Upper lobe of left lung (tissue), 6 donors: ENCODE measurements at places on chromosomes 3 and 15. TPM values are rescaled to one million over a fixed set of nuclear protein-coding genes. Genes with fewer than 3 reads are reported as not detected.

Gene ACSBG1
- not detected for total RNA-seq

GRCh38 chr15:83971992-83972391, 263.6 kb upstream of the GOLGA6L4 start:
- no peaks in the 10 kb centered on the region for H3K27me3 ChIP-seq
- no peaks in the 10 kb centered on the region for H3K4me1 ChIP-seq
- DNase-seq, result no peak
- H3K27ac ChIP-seq, result no peak overlapping the region
- no peak overlapping the region for H3K4me3 ChIP-seq
- no peaks in the 10 kb centered on the region for H3K36me3 ChIP-seq

Gene GOLGA8T
- total RNA-seq, result not detected

Gene LRRC2
- 1.1 TPM for total RNA-seq

- H3K27me3 ChIP-seq, result no peaks in the 10 kb centered on the region
- H3K4me3 ChIP-seq, result no peak overlapping the region
- peaks cover 9% of the 10 kb centered on the region for H3K4me1 ChIP-seq
- DNase-seq, result no peak
- peaks cover 7% of the 10 kb centered on the region for H3K36me3 ChIP-seq
Measured at GRCh38 chr3:58324391-58325390, 8.0 kb upstream of the PXK start.

Gene TJP1
- total RNA-seq, result 88.0 TPM

- H3K4me3 ChIP-seq, result no peak overlapping the region
- no peak for DNase-seq
- peaks cover 19% of the 10 kb centered on the region for H3K36me3 ChIP-seq
- peaks cover 21% of the 10 kb centered on the region for H3K4me1 ChIP-seq
Measured at GRCh38 chr3:8571256-8571655, 69.6 kb downstream of the LMCD1 start.

- H3K27ac ChIP-seq, result no peak overlapping the region
- peaks cover 8% of the 10 kb centered on the region for H3K4me1 ChIP-seq
- H3K36me3 ChIP-seq, result no peaks in the 10 kb centered on the region
- no peaks in the 10 kb centered on the region for H3K27me3 ChIP-seq
Measured at GRCh38 chr3:198113206-198114053, 153.4 kb downstream of the LMLN start.

Gene GOLGA8M
- total RNA-seq, result 0.61 TPM

DNA sequence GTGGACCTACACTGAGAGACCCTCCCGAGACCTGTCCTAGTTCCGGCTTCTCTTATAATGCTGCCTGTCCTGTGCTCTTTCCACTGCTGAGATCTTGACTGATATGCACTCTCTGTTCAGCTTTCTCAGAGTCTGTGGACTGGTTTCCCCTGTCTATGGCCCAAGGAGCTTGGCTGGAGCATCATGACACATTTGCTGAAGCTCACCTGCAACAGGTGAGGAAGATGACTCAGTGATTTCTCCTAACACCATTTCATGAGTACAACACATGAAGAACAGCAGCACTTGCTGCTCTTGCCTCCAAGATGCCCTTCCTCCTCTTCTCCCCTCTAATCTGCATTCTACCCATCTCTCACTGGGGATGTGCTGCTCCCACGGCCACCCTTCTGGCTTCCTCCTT, 92.1 kb downstream of the DUT start:
- no peak for DNase-seq

DNA sequence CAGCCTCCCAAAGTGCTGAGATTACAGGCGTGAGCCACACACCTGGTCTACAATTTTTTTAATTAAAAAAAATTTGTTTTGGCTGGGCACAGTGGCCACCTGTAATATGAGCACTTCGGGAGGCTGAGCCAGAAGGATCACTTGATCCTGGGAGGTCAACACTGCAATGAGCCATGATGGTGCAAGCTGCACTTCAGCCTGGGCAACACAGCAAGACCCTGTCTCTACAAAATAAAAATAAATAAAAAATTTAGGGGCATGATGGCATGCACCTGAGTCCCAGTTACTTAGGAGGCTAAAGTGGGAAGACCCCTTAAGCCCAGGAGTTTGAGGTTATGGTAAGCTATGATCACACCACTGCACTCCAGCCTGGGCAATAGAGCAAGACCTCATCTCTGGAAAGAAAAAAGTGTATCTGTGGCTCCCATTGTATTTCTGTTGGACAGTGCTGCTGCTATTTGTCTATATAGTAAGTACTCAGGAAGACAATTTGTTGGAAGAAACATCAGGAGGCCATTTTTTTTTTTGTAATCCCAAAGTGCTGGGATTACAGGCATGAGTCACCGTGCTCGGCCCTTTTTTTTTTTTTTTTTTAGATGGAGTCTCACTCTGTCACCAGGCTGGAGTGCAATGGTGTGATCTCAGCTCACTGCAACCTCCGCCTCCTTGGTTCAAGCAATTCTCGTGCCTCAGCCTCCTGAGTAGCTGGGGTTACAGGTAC, 27.5 kb upstream of the SH3BP5 start:
- no peak overlapping the region for H3K27ac ChIP-seq
- H3K36me3 ChIP-seq, result no peaks in the 10 kb centered on the region
- no peaks in the 10 kb centered on the region for H3K27me3 ChIP-seq
- no peak overlapping the region for H3K4me3 ChIP-seq
- no peak for DNase-seq

DNA sequence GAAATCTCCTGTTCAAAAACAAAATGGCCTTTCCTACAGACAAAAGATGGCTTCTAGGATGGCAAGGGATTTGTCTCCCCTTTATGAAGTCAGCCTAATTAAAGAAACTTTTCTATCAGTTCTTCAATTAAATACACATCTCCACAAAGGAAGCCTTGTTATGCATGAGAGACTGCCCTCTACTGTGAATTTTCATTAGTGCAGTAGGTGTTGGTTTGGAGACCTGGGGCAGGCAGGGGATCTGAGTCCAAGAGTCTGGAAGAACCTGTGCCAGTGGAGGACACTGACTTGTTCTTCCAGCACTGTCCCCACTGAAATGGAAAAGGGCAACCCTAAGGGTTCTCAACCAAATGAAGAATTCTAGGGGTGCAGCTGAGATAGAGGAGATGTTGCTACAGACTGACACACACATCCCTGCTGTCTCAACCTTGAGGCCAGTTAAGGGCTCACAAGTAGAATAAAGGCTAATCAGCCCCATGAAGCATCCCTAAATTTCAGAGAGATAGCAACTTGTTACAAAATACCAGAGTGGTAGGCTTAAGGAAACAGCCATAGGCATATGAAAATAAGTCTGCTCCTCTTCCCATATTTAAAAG, 174.0 kb upstream of the PRICKLE2 start:
- no peak for DNase-seq
- H3K4me1 ChIP-seq, result peaks cover 9% of the 10 kb centered on the region
- no peak overlapping the region for H3K27ac ChIP-seq
- no peaks in the 10 kb centered on the region for H3K36me3 ChIP-seq

DNA sequence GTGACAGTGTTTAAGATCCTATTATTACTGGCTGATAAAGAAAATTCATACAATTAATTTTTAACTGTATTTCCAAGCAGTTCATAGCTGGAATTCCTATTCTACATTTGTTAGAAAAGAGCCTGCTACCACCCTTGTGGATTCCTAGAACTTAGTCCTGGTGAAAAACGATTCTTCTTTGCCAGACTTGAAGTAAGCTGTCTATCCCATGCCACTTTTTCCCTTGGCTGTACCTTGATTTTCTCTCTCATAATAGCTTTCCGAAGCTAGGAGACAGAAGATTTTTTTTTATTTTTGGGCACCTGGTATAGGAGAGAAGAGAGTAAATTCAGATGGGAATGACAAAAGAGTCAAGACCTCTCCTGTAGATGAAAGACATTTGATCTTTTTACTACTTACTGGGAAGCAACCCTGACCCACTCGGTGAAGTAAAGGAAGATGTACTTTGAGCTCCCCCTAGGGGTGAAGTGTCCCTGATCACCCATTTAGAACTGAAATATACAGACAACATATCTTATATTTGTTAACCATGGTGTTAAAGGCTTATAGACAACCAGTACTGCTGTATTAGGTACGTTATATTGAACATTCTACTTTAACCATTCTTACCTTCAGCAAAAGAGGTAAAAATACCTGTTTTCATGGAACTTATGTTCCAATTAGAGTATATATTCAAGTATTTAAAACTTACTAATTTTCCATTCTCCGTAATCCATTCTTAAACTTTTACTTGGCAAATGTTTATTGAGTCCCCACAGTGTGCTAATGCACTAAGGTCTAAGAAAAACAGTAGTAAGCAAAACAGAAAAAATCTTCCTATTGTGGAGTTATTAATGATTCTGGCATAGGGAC, 36.2 kb upstream of the C3orf38 start:
- peak; percentile 49 for DNase-seq
- H3K4me3 ChIP-seq, result no peak overlapping the region
- H3K27me3 ChIP-seq, result no peaks in the 10 kb centered on the region
- H3K27ac ChIP-seq, result no peak overlapping the region
- no peaks in the 10 kb centered on the region for H3K4me1 ChIP-seq

DNA sequence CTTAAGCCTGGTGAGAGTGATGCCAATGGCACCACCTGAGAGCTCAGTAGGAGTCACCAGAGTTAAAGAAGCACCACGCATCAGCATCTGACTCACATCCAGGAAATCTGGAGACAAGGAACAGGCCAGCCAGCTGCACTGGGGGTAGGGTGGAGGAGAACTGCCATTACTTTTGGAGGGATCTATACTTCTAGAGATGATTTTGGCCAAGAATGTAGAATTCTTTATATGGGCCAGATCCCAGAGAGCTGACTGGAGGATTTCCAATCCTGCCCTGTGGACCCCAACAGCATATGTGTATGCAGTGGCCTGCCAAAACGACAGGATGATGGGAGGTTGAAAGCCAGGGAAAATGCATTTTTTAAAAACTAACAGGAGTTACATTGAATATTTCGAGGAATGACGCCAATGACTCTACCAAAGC, 29.8 kb downstream of the CCR3 start:
- H3K4me3 ChIP-seq, result no peak overlapping the region
- no peaks in the 10 kb centered on the region for H3K4me1 ChIP-seq
- no peaks in the 10 kb centered on the region for H3K36me3 ChIP-seq
- no peaks in the 10 kb centered on the region for H3K27me3 ChIP-seq
- no peak for DNase-seq
- H3K27ac ChIP-seq, result no peak overlapping the region

GRCh38 chr15:52014616-52015015, 4.4 kb upstream of the MAPK6 start:
- H3K4me1 ChIP-seq, result peaks cover 21% of the 10 kb centered on the region
- H3K36me3 ChIP-seq, result no peaks in the 10 kb centered on the region
- H3K27me3 ChIP-seq, result no peaks in the 10 kb centered on the region
- DNase-seq, result no peak
- H3K4me3 ChIP-seq, result no peak overlapping the region

DNA sequence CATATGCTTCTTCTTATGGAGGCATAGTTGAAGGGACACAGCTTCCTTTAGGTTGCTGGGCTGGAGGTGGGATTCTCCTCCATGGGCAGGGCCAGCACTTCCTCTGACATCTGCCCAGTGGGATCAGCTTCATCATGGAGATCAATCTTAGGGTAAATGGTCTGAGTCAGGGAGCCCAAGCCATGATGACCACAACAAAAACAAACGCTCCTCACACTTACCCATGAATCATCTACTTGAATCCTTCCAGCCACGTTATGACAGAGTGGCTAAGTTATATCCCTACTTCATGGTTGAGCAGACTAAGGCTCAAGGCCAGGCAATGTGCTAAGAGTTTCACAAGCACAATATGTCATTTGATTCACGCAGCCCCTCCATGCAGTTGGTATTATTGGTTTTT, 87.2 kb upstream of the NMNAT3 start:
- no peak overlapping the region for H3K27ac ChIP-seq
- no peaks in the 10 kb centered on the region for H3K27me3 ChIP-seq
- no peak overlapping the region for H3K4me3 ChIP-seq
- no peaks in the 10 kb centered on the region for H3K4me1 ChIP-seq

DNA sequence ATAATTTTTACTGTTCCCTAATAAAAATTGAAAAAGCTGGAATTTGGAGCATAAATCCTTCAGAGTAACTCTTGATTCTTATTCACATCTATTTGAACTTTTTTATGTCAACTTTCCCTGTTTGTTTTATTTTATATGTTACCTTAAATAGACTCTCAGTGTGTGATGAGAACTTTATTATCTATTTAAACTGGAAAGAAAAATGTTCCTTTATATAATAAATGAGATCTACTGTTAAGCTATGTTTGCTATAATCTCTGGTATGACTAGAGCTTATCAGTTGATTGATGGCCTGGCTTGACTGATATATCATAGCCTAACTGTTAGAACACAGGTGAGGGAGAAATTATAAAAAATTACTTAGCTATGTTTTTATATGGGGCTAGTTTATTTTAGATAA, 330.6 kb upstream of the EPHA6 start:
- no peak for DNase-seq
- no peak overlapping the region for H3K4me3 ChIP-seq
- H3K4me1 ChIP-seq, result no peaks in the 10 kb centered on the region
- H3K27ac ChIP-seq, result no peak overlapping the region
- no peaks in the 10 kb centered on the region for H3K27me3 ChIP-seq

DNA sequence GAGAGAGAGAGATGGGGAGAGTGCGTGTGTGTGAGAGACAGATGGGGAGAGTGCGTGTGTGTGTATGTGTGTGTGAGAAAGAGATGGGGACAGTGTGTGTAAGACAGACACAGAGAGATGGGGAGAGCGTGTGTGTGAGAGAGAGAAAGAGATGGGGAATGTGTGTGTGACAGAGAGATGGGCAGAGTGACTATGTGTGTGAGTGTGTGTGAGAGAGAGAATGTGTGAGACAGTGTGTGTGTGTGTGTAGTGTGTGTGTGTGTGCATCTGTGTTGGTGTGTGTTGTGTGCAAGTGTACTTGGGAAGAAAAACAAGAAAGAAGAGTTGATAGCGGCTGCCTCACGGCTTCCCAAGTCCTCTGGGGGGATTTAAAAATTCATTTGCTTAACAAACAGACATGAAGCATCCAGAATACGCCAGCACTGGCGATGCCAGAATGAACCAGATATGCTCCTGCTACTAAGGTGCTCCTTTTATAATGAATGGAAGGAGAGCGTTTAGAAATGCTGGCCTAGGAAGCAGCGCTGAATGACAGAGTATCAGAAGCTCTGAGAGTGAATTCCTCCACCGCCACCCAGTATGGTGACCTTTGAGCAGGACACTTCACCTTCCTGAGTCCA, 186.1 kb upstream of the TSC22D2 start:
- DNase-seq, result no peak
- H3K4me3 ChIP-seq, result no peak overlapping the region
- no peaks in the 10 kb centered on the region for H3K36me3 ChIP-seq
- no peak overlapping the region for H3K27ac ChIP-seq
- H3K4me1 ChIP-seq, result no peaks in the 10 kb centered on the region

GRCh38 chr3:33883538-33883950, 85.1 kb downstream of the PDCD6IP start:
- H3K4me3 ChIP-seq, result no peak overlapping the region
- no peak for DNase-seq
- no peaks in the 10 kb centered on the region for H3K27me3 ChIP-seq
- peaks cover 5% of the 10 kb centered on the region for H3K4me1 ChIP-seq
- no peak overlapping the region for H3K27ac ChIP-seq
- H3K36me3 ChIP-seq, result no peaks in the 10 kb centered on the region

Gene ETV5
- 25.5 TPM for total RNA-seq

DNA sequence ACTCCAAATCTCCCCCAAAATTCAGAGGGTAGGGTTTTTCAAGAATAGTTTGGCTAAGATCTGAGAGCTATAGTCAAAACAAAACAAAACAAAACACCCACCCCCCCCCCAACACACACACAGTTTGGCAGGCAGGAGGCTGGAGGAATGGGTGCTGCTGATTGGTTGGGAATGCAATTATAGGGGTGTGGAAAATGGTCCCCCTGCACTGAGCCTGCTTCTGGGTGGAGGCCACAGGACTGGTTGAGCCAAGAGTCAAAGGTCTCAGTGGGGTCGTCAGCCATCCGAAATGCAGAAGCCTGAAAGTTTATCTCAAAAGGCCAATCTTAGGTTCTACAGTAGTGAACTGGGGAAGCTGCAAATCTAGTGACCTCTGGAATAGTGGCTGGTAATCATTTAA, 2.5 kb upstream of the HACD2 start:
- H3K27ac ChIP-seq, result no peak overlapping the region
- H3K27me3 ChIP-seq, result no peaks in the 10 kb centered on the region
- no peak overlapping the region for H3K4me3 ChIP-seq
- DNase-seq, result no peak

Gene IRAK2
- 9.6 TPM for total RNA-seq

Gene CNTN4
- 1.0 TPM for total RNA-seq
